Posterior vena cava (tissue), 2 donors: ENCODE measurements at places on chromosomes 2 and 18.

- DNase-seq: no peak
Measured at GRCh38 chr18:11962597-11962996, 18.7 kb upstream of the IMPA2 start.

DNA sequence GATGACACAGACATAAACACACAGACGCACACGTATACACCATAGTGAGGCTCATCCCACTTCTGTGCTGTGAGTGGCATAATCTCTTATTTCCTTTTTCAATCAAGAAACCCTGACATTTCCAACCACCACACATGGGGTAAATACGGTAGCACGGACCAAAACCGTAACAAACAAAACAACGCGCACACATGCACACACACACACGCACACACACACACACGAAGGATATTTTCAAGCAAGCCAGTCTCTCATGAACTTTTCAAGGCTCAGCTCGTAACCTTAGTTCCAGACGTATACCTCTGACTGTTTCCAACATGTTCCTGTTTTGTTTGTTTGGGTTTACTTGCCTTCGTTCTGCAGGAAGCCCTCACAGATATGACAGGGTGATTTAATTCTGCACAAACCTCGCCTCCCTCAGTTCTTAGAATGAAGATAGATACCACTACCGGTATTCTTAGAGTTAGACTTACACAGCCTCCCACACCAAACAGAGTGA lies 119.8 kb downstream of the BCL2 start:
- no peak for DNase-seq

DNA sequence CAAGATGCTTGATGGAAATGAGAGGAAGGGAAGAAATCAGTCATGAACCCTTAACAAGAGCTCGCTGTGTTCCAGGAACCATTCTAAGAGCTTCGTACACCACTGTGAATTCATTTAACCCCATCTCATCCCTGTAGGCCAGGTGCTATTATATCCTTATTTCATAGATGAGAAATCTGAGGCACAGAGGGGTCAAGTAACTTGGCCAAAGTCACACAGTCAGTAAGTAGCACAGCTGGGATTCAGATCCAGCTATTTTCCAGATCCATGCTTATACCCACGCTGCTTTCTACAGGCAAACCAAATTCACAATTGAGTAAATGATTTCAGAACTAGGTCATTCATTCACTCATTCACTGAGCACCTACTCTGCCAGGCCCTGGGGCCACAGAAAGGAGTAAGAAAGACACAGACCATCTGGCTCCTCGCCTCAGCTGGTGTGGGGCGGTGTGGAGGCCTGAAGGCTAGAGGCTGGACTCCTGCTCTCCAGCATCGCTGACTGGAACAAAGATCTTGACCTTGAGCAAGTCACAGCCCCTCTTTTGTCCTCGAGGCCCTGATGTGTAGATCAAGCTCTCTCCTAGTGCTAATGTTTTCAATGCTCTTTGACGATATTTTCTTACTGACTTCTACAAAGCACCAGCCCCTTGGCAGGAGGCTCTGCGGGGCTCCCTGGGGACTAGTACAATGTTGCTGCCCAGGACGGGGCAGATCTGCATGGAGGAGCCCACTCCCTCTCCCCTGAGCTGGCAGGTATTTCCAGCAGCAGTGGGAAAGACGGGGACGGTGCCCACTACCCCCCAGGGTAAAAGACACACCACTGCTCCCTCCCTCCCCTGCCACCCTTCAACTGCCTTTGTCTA lies 26.5 kb downstream of the STEAP3 start:
- DNase-seq: no peak

DNA sequence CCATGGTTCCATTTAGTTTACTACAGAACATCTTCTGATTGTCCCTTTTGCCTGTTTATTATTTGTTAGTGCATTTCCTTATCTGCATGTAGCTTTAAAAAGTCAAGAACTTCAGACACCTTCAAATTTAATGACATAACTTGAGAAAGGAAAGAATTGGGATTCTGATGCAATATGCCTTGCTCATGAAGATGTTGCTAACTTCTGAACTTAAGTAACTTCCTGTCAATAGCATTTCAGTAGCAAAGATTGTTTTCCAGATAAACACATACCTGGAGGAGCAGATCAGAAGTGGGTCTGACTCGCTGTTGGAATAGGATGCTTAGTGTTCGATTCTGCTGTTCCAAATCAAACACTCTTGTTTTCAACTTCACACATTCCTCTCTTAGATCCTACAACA lies 190.2 kb upstream of the LYPD1 start:
- no peak for DNase-seq

DNA sequence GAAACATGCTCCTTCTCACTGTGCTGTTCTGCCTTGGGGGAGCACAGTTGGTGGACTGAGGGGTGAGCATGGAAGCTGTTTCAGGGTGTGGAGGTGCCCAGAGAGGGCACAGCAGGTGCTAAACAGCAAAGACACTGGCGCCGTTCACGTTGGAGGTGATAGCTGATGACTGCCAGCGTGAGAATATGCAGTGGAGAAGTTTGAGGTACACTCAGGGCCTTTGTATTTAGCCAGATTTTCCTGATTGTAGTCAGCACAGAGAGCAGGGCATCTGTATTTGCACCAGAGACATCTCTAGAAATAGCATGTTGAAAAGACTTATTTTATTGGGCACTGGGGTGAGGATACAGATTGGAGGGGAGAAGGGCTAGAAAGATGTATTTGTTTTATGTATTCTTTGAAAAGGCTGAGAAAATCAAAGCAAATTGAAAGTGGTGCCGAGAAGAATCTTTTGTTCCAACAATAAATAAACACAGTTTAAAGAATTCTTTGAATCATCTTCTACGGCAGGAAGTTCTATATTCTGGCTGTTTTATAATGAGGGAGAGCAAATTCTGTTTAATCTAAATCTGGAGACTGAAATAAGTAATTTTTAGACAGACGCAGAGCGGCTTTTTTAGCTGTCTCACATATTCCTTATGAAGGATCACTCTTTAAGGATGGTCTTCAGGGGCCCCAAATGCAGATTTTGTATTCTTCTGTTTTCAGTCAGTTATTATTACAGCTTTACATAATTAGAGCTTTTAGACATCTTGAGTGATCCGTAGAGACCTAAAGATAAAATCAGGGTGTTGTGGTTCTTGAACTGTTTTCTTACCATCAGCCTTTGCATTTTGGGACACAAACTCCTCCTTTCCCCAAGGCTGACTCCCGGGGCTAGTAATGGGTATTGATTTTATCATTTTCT lies 7.1 kb downstream of the ZNF532 start:
- no peak for DNase-seq
